Caudate nucleus (tissue), 63 donors: ENCODE measurements at places on chromosomes 2 and 18.

GRCh38 chr18:56286775-56287325 is 351.5 kb downstream of the TXNL1 start:
- DNase-seq: no peak

DNA sequence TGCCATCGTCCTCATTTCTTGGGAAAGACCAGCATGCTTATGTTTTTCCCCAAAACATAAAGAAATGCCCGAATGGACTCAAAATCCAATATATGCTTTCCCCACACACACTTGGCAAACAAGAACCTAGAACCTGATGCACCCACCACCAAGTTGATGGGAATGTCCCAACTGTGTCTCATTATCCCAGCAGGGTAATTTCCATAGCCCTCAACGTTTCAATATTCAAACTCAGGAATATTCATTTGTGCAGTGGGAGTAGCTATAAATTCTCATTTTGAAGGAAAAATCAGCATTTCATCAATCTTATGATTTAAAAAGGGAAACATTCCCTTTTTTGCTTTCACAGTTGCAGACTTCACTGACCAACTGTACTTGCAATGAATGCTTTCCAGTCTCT is 50.7 kb downstream of the SNORC start:
- DNase-seq: no peak

DNA sequence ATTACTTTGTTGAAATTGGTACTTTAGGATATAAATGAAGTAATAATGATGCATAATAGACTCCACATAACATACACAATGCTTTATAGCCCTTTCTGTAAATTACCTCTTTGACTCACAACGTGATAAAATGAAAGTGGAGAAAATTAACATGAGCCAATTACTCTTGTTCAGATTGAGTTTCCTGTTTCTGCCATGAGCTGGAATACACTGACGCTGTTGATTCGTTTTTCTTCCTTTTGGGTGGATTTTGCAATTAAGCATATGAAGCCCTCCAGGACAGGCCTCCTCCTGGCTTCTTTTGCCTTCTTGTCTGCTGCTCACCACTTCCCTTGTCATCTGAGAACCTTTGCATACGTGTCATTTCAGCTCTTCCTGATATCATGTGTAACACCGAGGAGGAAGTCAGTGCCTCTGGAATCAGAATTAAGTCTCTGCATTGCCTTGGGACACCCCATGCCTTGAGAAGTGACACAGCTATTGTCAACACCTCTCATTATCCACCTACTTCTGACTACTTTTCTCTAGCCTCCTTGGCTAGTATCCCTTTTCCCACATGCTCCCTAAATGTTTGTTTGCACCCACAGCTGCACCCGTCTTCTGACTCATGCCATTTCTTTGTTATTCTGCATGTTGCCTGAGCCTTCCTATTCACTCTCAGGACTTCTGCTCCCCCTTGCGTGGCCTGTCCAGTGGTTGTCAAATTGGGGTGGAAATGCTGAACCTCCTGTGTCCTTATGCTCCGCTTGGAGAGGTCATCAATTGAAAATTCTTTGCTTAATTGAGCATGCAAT is 134.1 kb downstream of the FMNL2 start:
- peak; percentile 29 for DNase-seq

GRCh38 chr2:213545481-213545880 is 261.2 kb downstream of the SPAG16 start:
- DNase-seq: no peak

- DNase-seq: no peak
Measured at GRCh38 chr2:112916625-112917247, 5.8 kb downstream of the IL37 start.

- no peak for DNase-seq
Measured at GRCh38 chr18:2914185-2914880, 67.5 kb downstream of the EMILIN2 start.

- no peak for DNase-seq
Measured at GRCh38 chr2:210842896-210843295, 286.5 kb downstream of the CPS1 start.

GRCh38 chr18:10463741-10464140 is 9.3 kb downstream of the APCDD1 start:
- no peak for DNase-seq

GRCh38 chr2:218031771-218032257 is 29.0 kb upstream of the TNS1 start:
- DNase-seq: no peak

DNA sequence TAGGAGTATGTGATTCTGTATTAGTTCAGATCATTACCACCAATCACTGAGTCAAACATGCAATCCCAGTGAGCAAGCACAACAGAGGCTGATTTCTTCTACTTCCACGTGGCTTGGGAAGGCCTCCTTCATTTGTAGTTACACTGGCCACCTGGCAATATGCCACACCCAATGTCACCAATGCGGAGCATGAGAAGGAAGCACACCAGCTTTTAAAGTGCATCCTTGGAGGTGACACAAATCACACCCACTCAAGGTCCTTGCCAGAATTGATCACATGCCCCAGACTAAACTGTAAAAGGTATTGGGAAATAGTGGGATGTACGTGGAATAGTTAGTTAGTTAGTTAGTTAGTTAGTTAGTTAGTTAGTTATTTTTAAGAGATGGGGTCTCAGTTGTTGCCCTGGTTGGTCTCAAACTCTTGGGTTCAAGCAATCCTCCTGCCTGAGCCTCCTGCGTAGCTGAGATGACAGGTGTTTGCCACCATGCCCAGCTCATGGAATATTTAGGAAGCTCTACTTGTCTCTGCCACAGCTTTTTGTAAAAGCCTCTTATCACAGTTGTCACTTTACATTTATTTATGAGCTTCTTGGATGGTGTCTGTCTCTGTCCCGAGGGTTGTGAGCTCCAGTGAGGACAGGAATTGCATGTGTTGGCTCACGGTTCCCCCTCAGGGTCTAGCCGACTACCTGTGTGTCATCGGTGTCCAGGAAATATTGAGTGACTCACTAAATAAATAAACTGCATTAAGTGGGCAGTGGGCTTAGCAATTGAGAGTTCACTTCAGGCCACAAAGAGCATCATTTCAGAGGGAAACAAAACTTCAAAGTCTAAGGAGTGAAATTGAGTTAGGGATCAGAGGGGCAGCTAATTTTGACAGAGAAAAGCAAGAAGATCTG is 28.1 kb upstream of the CAB39 start:
- no peak for DNase-seq

DNA sequence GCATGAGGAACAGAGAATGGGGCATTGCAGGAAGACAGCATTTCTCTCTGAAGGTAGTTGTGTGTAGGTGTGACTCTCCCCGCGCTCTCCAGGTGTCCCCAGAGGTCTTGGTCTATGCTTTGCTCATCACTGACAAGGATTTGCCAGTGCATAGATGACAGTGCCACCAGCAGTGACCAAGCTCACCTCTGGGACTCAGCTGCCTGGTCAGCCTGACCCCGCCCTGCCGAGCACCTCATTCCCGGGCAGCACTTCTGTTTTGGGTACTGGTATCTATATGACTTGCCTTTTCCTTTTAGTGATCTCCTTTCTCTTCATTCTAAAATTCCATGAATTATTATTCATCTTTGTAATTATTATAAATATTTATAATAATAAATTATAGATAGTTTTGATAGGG is 59.1 kb downstream of the GBX2 start:
- no peak for DNase-seq

- no peak for DNase-seq
Measured at GRCh38 chr2:42573256-42573655, 4.8 kb downstream of the MTA3 start.

DNA sequence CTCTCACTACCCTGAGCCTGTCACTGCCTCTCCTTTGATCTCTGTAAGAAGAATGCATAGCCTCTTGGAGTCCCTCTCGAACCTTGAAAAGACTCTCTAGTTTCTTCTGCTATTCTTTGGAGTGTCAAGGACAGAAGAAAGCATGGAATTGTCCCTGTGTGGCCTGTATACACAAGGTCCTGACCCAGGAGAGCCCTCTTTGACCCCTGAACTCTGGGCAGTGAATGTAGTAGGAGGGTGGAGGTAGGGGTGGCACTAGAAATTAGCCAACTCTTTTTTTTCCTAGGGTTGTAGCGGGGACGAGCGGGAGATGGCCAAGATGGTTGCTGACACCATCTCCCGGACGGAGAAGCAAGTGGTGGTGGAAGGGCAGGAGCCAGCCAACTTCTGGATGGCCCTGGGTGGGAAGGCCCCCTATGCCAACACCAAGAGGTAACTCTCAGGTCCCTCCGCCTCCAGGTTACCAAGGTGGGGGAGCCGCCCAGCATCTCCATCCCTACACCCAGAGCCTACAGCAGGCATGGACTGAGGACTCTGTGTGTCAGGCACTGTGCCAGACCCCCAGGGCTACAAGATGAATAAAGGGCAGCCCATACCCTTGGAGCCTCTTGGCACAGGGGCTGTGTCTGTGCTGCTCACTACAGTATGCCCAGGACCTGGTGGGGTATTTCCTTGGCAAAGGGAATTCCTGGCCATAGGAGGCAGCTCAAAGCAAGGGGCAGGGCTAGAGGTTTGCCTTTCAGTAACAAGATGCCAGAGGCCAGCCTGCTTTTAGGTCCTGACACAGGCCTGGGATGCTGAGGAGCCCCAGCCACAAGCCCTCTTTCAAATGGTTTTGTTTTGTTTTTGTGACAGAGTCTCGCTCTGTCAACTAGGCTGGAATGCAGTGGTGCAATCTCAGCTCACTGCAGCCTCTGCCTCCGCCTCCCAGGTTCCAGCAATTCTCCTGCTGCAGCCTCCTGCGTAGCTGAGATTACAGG is 16.4 kb downstream of the VIL1 start:
- no peak for DNase-seq

- DNase-seq: no peak
Measured at GRCh38 chr18:12246849-12247808, 7.0 kb upstream of the CIDEA start.

- DNase-seq: no peak
Measured at GRCh38 chr2:195674491-195675221, 17.6 kb downstream of the SLC39A10 start.

GRCh38 chr2:44510246-44510645 is 148.5 kb downstream of the CAMKMT start:
- DNase-seq: no peak

GRCh38 chr2:3211256-3212060 is 166.2 kb downstream of the EIPR1 start:
- no peak for DNase-seq

- DNase-seq: no peak
Measured at GRCh38 chr18:73318739-73319479, 451.1 kb upstream of the NETO1 start.
